Muscle of arm (tissue), 14 donors: ENCODE measurements at places on chromosomes 3 and 15. TPM values are rescaled to one million over a fixed set of nuclear protein-coding genes. Genes with fewer than 3 reads are reported as not detected.

The PLA2G4D gene
- polyA plus RNA-seq: 0.08 TPM

The WDR93 gene
- polyA plus RNA-seq: 0.33 TPM

The CHST13 gene
- polyA plus RNA-seq: 0.18 TPM

The GPR62 gene
- 0.62 TPM for polyA plus RNA-seq

The HGD gene
- polyA plus RNA-seq: 0.54 TPM

The ERC2 gene
- polyA plus RNA-seq: not detected

The MAGEF1 gene
- 67.1 TPM for polyA plus RNA-seq

The ALDH1L1 gene
- polyA plus RNA-seq: 0.49 TPM

The SPTSSB gene
- polyA plus RNA-seq: 1.6 TPM

The TPRG1 gene
- polyA plus RNA-seq: not detected

The ETV5 gene
- polyA plus RNA-seq: 27.3 TPM

The NOX5 gene
- 0.29 TPM for polyA plus RNA-seq

The CCR3 gene
- 0.36 TPM for polyA plus RNA-seq

The ARRDC4 gene
- 22.9 TPM for polyA plus RNA-seq
